ENCODE measurements at places on chromosomes 13 and 19. TPM values are rescaled to one million over a fixed set of nuclear protein-coding genes. Genes with fewer than 3 reads are reported as not detected.

Gene ZNF628
- 1.9 TPM for total RNA-seq

Gene SMG9
- total RNA-seq, result 7.9 TPM

Gene OR7A5
- not detected for total RNA-seq

Gene CBY2
- not detected for total RNA-seq

Gene ATXN8OS
- total RNA-seq, result not detected

Gene TYROBP
- total RNA-seq, result not detected

Gene CEACAM16
- not detected for total RNA-seq

Gene KLF1
- total RNA-seq, result not detected

Gene SDHAF1
- total RNA-seq, result 9.6 TPM

Gene ICAM5
- 1.8 TPM for total RNA-seq

Gene ANKLE1
- total RNA-seq, result 1.00 TPM

Gene JUNB
- total RNA-seq, result 53.9 TPM

Gene C5AR1
- 0.66 TPM for total RNA-seq

Gene AZU1
- not detected for total RNA-seq

Gene KISS1R
- total RNA-seq, result not detected

Gene BRCA2
- total RNA-seq, result 16.0 TPM

Gene CGB2
- not detected for total RNA-seq

Gene MYO16
- total RNA-seq, result under 0.01 TPM

Gene ZNF546
- 8.2 TPM for total RNA-seq

All from uterine smooth muscle cell (primary cell).